ENCODE measurements at places on chromosomes 12 and 14.

DNA sequence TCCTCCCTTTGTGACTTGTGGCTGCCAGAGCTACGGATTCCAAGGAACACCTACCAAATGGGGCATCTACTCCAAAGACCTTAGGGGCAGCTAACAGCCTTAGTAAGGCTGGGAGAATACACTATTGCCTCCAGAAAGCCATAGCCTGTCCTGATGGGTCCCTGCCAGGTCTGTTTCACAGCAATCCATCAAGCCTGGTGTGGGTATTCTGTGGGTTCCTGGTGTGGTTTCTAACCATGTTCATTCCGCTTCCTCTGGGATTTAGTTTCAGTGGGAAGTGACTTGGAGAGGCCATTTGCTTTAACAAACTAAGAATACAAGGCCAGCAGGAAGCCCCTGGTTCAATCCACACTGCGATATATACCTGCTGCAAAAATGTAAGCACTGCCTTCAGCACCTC lies 220.5 kb downstream of the FOXN3 start:
- DNase-seq: no peak

DNA sequence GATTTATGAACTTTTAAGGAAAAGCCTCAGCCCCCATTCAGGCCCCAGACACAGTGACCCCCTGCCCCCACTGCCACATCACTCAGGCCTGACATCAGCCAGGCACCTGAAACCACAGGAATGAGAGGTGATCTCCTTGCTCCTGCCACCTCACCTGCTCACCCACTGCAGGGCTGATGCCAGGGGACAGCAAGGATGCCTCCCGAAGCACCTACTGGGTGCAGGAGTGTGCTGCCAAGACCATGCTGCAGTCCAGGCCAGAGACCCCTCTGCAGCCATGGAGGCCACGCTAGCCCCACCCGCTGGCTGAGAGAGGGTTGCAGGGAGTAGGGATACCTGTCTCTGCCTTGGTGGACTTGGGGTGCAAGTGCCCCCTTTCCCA lies 18.6 kb upstream of the KRT7 start:
- no peak for DNase-seq

GRCh38 chr12:52029685-52030084 lies 21.6 kb upstream of the NR4A1 start:
- no peak for DNase-seq

DNA sequence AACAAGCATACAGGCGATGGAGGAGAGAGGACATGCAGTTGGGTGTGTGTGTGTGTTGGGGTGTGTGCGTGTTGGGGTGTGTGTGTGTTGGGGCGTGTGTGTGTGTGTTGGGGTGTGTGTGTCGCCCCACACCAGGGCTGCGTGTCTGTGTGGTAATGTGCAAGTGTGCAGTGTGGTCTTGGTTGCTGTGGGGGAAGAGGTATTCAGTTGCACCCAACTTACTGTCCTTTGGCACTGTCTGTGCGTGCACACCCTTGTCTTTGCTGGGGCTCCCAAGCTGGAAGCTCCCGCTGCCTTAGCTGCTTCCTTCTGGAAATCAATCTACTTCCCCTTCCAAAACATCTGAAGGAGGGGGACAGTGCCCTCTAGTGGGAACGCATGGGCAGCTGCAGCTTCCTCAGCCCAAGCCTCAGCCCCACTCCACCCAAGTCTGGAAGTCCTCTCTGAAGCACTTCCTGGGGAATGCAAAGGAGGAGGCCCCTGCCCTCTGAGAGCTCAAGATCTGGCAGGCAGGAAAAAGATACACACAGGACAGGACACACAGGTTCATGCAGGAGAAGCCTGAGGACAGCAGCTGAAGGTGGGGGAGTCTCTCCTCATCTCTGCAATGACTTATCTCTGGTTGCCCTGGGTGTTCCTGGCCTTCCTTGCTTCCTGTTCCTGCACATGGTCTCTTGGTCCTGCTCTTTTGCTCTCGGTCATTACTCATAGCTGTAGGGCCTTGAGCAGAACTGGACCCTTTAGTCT lies 13.1 kb downstream of the ASIC1 start:
- peak; percentile 56 for DNase-seq

DNA sequence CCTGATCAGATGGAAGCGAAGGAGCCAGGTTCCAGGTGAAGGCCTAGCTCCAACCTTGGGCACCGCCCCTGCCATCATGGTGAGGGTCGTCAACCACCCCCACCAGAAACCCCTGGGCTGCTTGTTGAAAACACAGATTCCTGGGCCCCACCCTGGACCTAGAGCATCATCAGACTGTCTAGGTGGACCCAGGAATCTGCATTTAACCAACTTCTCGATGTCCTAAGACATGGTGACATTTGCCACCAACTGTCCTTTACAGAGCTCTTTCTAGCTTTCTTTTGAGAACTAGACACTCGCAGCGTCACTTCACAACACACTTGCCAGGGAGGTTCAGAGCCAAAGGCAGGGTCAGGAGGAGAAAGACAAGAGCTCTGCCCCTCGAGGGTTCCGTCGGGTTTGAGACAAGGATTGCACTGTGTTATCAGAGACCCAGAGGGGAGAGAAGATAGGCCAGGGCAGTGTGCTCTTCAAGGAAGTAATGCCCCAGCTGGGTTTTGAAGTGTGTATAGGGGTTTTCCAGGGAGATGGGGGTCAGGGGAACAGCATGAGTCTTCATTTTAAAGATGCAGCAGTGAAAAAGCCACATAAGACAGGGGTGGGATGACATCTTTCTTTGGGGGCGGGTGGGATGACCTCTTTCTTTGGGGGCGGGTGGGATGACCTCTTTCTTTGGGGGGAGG lies 24.6 kb downstream of the RFLNA start:
- DNase-seq: no peak

DNA sequence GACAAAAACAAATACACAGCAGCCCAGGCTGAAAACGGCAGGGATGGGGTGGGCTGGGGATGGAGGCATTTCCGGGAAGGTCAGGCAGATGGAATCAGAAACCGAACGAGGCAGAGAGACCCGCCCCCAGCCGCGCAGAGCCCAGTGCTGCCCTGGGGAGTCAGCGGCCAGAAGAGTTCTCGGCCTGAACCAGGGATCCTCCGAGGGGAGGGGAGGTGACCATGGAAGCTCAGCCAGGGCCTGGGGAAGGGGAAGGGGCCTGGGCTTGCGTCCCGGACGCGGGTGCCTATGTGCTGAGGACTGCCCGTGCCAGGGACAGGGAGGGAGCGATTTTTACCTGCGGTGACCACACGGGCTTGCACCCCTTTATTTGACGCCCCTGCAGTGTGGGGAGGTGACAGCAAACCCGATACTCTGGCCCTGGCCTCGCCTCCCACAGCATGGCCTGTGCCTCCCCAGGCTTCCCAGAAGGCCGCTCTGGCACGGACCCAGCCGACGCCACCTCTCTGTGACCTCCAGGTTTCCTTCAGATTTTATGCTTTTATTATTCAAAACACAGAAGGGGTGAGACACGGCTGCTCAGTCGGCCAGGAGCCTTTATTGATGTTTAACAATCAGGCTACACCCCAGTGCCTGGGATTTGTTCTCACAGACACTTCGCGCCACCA lies 7.7 kb downstream of the LRCOL1 start:
- no peak for DNase-seq

GRCh38 chr12:84507956-84508850 lies 404.4 kb downstream of the SLC6A15 start:
- DNase-seq: no peak

- no peak for DNase-seq
These were observed 351.7 kb upstream of the MDGA2 start for GRCh38 chr14:48027115-48027514.

- no peak for DNase-seq
These were observed 8.5 kb upstream of the SVOP start for GRCh38 chr12:109029411-109029810.

- DNase-seq: no peak
These were observed 931 bp upstream of the MYF5 start for GRCh38 chr12:80715713-80716249.

DNA sequence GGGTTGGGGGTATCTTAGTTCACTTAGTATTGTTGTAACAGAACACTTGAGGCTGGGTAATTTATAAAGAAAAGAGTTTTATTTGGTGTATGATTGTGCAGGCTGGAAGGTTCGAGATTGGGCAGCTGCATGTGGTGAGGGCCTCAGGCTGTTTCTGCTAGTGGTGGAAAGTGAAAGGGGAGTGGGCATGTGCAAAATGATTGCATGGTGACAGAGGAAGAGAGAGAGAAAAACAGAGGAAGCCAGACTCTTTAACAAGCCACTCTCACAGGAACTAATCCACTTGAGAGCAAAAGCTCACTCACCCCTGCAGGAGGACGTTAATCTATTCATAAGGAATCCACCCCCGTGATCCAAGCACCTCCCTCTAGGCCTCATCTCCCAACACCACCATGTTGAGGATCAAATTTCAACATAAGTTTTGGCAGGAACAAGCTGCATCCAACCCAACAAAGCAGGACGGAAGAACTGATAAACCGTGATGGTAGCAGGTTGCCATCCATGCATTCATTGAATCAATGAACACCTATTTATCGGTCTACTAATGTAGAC lies 165.0 kb upstream of the GZMB start:
- no peak for DNase-seq

DNA sequence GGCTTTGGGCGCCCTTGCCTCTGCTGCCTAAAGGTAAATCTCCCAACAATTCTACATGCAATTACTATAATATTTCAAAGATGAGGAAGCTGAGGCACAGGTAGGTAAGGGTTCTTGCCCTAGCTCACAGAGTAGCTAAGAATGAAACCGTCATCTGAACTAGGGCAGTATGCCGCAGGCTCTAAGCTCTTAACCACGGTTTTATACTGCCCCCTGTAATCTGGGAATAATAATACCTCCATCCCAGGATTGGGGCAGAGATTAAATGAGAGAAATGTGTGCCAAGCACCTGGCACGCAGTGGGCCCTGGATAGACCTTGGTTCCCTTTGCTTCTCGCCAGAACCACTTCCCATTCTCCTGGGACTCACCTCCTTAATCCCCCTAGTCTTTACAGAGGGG lies 1.5 kb upstream of the HRK start:
- DNase-seq: no peak

DNA sequence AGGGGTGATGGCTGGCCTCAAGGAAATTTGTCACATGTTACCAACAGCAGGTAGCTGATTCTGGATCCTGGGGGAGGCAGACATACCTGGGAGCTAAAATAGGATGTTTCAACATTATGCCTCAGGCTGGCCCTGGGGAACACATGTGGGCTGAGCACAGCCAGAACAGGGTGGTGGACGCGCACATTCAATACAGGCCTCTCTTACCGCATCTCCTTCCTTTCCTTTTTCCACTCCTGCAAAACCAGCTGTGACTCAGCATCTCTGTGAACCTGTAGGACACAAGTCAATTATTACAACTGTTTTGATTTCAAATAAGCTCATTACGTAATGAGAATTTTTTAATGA lies 61.0 kb downstream of the NT5DC3 start:
- DNase-seq: no peak

DNA sequence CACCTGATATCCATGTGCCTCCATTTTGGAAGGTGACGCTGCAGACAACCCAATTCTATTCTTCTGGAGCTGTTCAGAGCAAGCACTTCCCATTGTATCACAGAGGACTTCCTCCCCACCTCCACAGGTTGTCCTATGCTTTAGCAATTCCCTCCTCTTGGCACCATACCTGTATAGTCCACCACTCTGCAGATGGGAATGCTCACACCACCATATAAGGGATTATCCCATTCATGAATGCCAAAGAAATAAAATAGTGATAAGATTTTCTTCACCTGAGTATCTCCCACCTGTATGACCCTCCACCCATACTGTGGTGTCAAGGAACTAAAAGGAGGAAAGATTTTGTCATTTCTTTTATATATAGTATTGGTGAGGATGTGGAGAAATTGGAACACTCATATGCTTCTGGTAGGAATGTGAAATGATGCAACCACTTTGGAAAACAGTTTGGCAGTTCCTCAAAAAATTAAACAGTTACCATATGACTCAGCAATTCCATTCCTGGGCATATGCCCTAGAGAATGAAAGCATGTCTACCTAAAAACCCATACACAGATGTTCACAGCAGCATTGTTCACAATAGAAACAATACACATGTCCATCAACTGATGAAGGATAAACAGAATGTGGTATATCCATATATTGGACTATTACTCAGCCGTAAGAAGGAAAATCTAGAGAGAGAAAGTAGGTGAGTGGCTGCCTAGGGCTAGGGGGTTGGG lies 75.2 kb downstream of the FIGNL2 start:
- DNase-seq: no peak

GRCh38 chr14:65791191-65791981 lies 378.9 kb downstream of the FUT8 start:
- no peak for DNase-seq

- no peak for DNase-seq
These were observed 610 bp upstream of the KMT2D start for GRCh38 chr12:49061157-49061650.

GRCh38 chr12:52542157-52542556 lies 10.8 kb downstream of the KRT71 start:
- DNase-seq: no peak

GRCh38 chr14:64636980-64637429 lies 67.2 kb upstream of the PLEKHG3 start:
- DNase-seq: no peak

GRCh38 chr14:67426161-67426560 lies 14.2 kb upstream of the PLEK2 start:
- DNase-seq: no peak

DNA sequence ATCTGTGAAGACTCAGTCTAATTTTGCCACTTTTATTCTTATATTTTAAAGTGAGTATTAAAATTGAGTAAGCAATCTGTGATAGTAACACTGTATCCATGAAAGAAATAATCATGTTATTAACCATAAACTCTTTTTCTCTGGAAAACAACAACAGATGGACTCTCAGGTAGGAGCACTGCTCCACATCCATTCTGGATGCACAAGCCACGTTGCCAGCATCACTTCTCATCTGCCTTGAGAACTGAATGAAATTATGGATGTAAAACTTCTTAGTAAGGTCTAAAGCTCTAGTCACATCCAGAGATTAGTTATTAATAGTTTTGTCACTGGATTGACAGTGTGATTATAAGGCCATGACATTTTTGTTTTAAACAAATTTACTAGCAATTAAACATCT lies 489.1 kb upstream of the SYT1 start:
- no peak for DNase-seq

GRCh38 chr12:125519026-125519651 lies 453.9 kb downstream of the AACS start:
- no peak for DNase-seq

DNA sequence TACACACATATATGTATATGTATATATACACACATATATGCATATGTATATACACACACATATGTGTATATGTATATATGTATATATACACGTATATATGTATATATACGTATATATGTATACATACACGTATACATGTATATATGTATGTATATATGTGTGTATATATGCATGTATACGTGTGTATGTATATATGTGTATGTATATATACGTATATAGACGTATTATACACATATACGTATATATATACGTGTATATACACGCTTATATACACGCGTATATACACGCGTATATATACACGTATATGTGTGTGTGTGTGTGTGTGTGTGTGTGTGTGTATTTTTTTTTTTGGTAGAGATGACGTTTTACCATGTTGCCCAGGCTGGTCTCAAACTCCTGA lies 32.9 kb upstream of the ZNF740 start:
- DNase-seq: no peak

DNA sequence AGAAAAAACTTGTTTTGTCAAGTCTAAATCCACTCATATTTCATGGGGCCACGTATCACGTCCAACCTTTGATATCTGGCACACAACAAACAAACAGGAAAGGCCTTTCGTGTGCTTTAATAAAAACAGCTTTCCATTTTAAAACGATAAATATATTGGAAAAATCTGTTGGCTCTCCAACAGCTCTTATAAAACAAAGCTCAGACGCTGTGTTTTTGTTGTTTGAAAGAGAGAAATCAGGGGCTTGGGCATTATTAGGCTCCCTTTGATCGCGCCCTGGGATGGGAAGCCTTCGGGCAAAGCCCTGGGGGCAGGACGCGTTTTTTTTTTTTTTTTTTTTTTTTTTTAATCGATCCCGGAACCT lies 429 bp upstream of the PLEKHA5 start:
- no peak for DNase-seq
